Suprapubic skin (tissue), 4 donors: ENCODE measurements at places on chromosomes 4 and X. TPM values are rescaled to one million over a fixed set of nuclear protein-coding genes. Genes with fewer than 3 reads are reported as not detected.

ART3 gene
- total RNA-seq: 0.48 TPM

- DNase-seq: no peak
Observed at GRCh38 chr4:87236861-87237260, 16.4 kb upstream of the KLHL8 start.

TMPRSS11B gene
- total RNA-seq: not detected

- peak; percentile 61 for DNase-seq
Observed at GRCh38 chrX:140764401-140764919, 54.9 kb downstream of the LINC00632 start.

DNA sequence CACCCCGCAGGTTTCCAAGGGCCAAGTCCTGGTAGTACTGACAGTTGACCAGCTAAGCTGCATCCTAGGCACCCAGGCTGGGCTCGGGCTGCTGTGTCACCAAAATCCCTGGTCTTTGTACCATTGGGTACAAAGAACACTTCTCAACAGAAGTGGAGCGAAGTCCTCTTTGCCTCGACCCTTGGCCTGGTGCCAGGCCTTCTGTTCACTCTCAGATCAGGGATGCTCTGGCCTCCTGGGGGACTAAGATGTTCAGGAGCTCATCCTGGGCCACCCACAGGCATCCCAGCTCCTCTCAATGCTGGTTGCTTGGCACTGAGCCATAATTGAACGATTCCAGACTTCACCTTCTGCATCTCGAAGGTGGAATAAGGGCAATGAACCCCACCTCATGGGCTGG, 13.8 kb upstream of the SLC2A9 start:
- DNase-seq: peak; percentile 75

HAND2 gene
- total RNA-seq: 3.4 TPM

CXCL11 gene
- not detected for total RNA-seq

MAGEB2 gene
- total RNA-seq: not detected

ABCG2 gene
- total RNA-seq: 2.1 TPM

GRCh38 chr4:6546681-6547447, 28.1 kb upstream of the MAN2B2 start:
- no peak for DNase-seq

GRCh38 chr4:188819233-188819632, 680.0 kb downstream of the TRIML1 start:
- DNase-seq: no peak

GRCh38 chrX:13043938-13044337, 482 bp downstream of the FAM9C start:
- DNase-seq: no peak

- peak; percentile 66 for DNase-seq
Observed at GRCh38 chrX:1394731-1395501, 3.0 kb upstream of the SLC25A6 start.

- DNase-seq: no peak
Observed at GRCh38 chrX:49627086-49627777, 28.4 kb downstream of the GAGE1 start.

PHEX gene
- total RNA-seq: 0.21 TPM

DNA sequence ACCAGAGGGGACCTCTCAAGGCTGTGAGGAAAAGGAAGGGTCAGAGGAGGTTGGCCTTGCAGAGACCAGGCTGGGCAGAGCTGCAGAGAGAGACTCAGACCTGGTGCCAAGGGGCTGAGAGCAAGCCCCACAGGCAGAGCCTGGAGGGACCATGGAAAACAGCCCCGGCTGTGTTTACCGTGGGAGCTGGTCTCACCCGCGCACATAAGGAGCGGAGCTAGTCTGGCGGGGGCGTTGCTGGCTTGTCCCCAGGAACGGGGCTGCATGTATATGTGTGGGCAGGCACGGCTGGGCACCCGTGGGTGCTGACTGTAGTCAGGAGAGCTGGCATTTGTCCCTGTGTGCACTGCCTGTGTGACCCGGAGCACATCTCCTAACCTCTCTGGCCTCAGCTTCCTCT, 45.7 kb downstream of the C4orf50 start:
- DNase-seq: no peak

GRCh38 chr4:88219099-88219498, 60.7 kb upstream of the ABCG2 start:
- DNase-seq: no peak

GRCh38 chrX:72620550-72621145, 48.0 kb upstream of the HDAC8 start:
- DNase-seq: no peak

DNA sequence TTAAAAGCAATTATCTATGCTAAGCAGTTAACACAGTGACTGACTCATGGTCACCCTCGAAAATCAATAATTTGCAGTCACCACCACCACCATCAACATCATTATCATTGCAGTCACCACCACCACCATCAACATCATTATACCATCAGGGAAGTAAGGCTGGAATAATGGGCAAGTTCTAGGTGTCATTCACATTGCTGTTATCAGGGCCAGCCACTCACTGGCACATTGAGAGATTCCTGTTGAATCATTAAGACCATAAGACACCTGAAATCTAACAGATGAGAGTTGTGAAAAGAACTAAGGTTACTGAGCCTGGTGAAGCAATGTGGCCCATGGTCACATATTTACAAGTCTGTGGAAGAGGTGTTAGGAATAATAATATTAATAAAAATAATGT, 247.7 kb upstream of the BOD1L1 start:
- DNase-seq: no peak

NHSL2 gene
- 3.9 TPM for total RNA-seq

DNA sequence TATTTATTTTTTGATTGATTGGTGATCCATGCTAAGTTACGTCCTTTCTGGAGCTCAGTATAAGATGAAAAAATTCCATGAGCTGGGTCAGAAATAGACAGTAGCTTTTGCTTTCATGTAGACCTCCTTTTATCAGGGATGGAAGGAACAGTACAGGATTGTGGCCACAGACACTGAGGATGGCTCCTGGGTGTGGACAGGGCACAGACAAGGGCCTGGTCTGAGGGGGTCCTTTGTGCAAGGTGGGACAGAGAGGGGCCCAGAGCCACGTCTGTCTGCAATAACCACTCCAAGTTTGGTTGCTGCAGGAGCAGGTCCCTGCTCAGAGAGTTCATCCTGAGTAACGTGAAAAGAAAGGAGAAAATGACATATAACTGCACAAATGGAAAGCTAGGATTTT, 127.1 kb downstream of the ENPP6 start:
- no peak for DNase-seq

PWWP3B gene
- 0.11 TPM for total RNA-seq

DNA sequence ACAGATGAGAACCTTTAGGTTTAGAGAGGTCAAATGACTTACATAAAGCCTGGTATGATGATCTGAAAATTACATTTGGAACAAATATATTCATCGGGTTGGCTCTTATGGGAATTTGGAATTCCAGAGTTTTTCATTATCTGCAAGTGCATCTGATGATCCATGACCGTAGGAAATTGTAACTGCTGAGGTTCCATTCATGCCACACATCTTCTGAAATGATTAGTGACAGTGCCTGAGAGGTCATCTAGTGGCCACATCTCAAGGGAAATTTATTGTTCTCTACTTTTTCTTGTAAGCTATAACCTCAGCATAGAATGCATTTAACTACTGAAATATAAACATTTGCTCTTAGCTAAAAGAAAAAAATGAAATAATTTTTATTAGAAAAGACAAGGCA, 105.8 kb upstream of the NWD2 start:
- DNase-seq: no peak

TCP11X2 gene
- not detected for total RNA-seq
